ENCODE measurements at places on chromosomes 3 and 15.

- DNase-seq, result no peak
Measured at GRCh38 chr3:116586285-116586944, 123.2 kb upstream of the TUSC7 start.

GRCh38 chr3:60812502-60812901 lies 438.8 kb downstream of the FHIT start:
- no peak for DNase-seq

- DNase-seq, result no peak
Measured at GRCh38 chr15:96331144-96331944, 844 bp downstream of the NR2F2 start.

GRCh38 chr3:43296565-43296964 lies 10.2 kb downstream of the SNRK start:
- DNase-seq, result no peak

GRCh38 chr15:33125894-33126537 lies 68.5 kb downstream of the FMN1 start:
- DNase-seq, result no peak

DNA sequence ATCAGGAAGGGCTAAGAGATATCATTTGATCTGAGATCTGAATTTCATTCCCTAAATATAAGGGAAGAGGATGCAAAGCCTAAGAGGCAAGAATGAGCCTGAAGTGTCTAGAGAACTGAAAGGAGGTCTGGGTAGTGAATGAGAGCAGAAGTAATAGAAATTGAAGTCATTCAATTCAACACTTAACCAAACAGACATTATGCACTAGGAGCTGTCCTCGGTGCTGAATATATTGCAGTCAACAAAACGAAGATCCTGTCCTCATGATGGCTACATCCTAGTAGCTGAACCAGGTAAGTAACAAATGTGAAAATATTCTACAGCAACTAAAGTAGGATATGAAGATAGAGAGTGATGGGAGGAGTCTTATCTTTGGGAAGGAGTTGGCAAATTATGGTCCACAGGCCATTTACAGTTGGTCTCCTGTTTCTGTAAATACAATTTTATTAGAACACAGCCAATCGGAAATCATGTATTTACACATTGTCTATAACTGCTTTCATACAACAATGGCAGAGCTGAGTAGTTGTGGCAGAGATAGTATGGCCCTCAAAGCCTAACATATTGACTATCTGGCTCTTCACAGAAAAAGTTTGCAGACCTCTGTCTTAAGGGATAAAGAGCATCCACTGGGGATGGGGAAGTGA lies 192.9 kb upstream of the CADPS start:
- peak; percentile 35 for DNase-seq

GRCh38 chr3:143187111-143187510 lies 67.5 kb downstream of the CHST2 start:
- DNase-seq, result no peak

DNA sequence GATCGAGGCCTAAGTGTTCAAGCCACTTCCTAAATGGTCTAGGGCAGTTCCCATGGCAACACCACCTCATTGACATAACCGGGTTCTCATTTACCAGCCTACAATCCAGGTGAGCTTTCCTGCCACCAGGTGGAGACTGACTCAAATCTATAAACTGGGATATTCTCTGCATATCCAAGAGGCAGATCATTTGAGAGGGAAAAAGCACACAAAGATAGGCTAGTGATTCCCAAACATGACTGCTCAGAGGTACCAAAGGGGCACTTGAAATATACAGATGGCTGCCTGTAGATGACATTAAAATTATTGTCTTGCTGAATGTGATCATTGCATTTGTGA lies 141.3 kb upstream of the PROK2 start:
- DNase-seq, result peak; percentile 62

DNA sequence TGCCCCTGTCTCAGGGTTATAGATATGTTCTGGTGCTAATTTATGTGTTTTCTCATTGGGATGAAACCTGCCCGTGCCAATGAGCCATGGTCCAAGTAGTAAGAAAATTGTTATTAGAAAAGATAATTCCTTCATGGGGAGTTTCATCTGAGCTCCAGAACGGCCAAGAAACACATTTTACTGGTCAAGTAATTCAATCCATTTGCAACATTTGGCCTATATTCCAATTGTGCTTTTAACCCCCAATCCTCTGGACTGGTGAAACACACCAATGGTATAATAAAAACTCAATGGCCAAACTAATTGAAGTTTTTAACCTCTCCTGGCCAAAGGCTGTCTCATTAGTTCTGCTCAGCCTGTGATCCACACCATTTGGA lies 53.7 kb upstream of the XCR1 start:
- no peak for DNase-seq

GRCh38 chr3:178434206-178434805 lies 101.9 kb upstream of the KCNMB2 start:
- DNase-seq, result no peak

DNA sequence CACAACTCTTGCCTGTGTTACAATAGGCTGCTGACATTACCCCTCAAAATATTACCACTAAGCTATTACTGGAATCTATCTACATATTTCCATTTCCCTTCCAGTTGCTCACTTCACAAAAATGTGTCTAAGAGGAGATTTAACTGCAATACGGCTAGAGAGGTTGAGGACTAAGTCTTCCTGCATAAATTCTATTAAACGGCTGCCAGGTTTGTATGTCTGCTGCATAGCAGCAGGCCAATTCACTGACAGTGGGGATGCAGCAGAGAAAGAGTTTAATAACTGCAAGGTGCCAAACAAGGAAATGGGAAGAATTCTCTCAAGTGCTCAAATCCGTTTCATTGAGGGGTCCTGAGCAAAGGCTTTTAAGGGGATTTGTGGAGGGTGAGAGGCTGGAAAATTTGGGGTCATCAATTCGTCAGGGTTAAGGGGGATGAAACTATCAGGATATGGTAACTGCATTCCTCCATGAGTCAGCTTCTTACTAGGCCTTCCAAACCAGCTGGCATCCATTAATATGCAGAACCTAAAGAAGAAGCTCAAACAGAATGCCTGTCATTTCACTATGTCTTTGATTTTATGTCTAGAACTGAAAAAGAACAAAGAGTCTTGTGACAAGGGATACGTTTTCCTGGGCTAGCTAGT lies 675.6 kb downstream of the TBL1XR1 start:
- no peak for DNase-seq

DNA sequence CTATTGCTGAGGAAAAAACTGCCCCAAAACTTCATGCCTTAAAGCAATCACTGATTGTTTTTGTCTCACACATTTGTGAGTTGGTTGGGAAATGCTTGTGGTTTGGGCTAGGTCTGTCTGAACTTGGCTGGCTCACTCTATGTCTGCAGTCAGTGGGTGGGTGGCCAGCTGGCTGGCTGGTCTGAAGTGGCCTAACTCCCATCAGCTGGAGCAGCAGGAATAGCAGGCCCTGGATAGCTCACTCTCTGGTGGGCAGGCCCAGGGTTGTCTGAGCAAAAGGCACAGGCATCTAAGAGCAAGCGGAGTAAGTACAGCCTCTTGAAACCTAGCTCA lies 37.7 kb upstream of the PRR20G start:
- DNase-seq, result no peak

DNA sequence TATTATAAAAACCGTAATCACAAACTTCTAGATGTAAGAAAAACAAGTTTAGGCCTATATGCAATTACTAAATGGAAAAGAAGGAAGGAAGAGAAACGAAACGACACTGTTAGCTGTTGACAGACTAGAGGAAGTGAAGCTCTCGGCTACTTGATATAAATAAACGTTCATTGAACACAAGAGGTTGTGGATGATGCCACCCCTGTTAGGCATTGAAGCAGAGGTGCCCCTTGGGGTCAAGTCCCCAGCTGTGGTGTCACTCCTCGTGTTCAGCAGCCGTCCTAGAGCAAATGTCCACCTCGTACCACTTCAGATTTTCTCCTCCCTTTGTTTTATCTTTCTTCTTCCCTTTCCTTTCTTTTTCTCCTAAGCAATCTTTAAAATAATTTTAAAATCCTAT lies 146.5 kb upstream of the UBE2E1 start:
- DNase-seq, result no peak

DNA sequence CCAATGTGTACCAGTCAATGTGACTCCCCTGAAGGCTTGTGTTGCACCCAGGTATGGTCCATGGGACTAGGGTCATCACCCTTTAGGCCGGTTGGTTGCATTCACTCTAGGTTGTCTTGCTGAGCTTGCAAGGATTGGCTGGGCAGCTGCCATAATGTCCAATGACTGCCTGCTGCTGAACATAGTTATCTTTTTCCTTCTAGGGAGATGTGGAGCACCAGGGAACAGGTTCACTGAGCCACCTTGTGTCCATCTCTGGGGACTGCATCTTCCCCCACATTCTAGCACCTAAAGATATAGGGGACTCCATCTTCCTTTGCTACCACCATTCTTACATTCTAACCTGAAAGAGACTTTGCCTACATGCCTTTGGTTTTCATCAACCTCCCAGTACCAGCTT lies 580.4 kb upstream of the TBL1XR1 start:
- peak; percentile 51 for DNase-seq

DNA sequence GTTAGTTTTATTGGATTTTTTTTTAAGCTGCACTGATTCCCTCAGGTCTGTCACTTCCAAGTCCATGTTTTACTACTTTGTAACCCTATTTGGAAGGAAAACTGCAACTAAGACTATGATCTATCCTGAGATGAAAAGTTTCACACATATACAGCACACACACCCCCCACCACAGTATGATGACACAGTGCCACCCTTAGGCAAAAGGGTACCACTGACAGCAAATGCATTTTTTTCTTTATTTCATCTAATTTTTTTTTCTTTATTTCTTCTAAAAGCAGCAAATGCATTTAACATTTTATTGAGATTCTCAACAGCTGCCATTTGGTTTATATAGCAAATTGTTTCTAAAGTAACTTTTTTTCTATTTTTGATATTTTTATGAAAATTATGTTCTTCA lies 21.2 kb downstream of the NGRN start:
- peak; percentile 43 for DNase-seq

DNA sequence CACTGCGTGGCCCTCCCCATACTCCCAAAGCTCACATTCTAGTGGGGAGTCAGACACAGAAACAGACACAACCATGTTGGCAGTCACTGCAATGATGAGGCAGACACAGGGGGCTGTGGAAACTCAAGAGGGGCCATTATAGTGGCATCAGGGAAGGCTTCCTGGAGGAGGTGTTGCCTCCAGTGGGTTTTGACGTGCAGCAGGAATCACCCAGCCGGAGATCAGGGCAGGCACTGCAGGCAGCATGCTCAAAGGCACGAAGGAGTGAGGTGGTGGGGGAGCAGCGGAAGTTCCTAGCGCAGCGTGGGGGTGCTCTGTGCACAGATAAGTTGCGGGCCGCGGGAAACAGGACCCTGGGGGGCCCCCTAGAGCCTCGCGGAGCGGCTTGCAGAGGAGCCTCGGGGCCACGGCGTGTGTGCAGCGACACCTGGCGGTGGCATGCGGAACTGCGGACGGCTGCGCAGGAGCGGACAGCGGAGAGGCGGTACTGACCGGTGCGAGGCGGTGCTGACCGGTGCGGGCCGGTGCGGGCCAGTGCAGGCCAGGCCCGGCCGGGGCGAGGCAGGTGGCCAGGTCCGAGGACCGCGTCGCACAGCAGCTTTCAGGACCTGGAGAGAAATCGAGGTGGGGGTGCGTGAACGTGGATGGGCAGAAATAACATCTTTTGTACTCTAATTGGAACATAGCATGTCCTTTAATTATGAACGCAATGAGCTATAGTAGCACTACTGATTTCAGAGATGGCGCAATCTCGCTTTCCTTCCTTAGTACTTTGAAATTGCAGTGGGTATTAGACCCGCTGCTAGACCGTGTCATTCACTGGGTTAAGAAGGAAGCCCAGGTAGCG lies 101.5 kb downstream of the FBLN2 start:
- peak; percentile 91 for DNase-seq

- DNase-seq, result no peak
Measured at GRCh38 chr15:65164139-65164538, 21.0 kb downstream of the CLPX start.

- no peak for DNase-seq
Measured at GRCh38 chr15:70084461-70084860, 13.3 kb downstream of the TLE3 start.

DNA sequence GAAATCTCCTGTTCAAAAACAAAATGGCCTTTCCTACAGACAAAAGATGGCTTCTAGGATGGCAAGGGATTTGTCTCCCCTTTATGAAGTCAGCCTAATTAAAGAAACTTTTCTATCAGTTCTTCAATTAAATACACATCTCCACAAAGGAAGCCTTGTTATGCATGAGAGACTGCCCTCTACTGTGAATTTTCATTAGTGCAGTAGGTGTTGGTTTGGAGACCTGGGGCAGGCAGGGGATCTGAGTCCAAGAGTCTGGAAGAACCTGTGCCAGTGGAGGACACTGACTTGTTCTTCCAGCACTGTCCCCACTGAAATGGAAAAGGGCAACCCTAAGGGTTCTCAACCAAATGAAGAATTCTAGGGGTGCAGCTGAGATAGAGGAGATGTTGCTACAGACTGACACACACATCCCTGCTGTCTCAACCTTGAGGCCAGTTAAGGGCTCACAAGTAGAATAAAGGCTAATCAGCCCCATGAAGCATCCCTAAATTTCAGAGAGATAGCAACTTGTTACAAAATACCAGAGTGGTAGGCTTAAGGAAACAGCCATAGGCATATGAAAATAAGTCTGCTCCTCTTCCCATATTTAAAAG lies 174.0 kb upstream of the PRICKLE2 start:
- DNase-seq, result peak; percentile 59

DNA sequence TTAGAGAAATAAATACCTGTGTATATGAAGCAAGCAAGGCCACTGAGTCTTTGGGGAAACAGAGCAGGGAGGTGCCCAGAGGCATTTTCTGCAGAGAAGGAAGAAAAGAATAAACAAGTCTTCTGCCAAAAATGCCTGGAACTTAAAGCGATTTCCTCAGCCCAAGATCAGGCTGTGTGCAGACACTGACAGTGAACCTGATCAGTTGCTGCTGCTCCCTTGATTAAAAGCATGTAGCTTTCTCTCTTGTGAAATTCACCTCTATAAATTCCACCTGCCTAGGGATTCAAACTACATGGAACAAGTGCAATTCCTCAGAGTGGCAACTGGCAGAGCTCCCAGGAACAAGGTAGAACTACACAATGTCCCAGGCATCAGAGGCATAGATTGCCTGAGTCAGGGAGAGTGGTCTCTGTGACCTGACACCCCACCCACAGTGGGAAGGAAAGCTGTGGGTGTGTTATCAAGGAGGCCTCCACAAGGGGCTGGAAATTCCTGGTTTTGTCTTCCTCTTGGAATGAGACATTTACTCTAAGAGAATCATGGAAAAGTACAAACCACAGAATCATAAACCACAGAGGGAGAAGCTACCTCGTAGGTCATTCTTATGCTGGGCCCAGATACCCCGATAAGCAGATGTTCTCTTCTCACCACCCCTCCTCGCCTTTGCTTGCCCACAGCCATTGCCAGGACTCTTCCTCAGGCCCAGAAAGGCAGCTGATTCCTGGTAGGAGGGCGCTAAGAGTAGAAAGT lies 1.8 kb upstream of the ZBTB38 start:
- DNase-seq, result no peak

- DNase-seq, result no peak
Measured at GRCh38 chr3:195256639-195257453, 14.1 kb downstream of the XXYLT1 start.

- DNase-seq, result no peak
Measured at GRCh38 chr3:128933922-128934253, 54.5 kb downstream of the ACAD9 start.

Data from HAP-1 (cell line).